ENCODE measurements at places on chromosomes 1 and 21.

DNA sequence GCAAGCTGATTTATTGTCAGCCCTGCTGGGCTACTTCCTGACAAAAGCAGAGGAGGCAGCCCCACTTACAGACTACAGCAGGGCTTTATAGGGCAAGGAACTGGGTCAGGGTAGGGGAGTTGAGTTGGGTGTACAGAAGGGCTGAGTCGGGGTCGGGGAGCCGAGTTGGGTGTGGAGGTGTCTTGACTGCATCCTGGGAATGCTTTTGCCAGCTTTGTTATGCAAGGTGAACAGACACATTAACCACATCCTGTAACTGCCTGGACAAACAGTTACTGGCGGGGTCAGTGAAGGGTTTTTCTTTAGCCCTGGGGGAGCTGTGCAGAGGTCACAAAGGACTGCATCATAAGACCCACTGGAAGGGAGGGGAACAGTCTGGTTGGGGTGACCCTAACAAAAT is 39.1 kb upstream of the GBP5 start:
- DNase-seq = no peak

GRCh38 chr21:37863842-37864241 is 52.4 kb downstream of the KCNJ6 start:
- DNase-seq = no peak

DNA sequence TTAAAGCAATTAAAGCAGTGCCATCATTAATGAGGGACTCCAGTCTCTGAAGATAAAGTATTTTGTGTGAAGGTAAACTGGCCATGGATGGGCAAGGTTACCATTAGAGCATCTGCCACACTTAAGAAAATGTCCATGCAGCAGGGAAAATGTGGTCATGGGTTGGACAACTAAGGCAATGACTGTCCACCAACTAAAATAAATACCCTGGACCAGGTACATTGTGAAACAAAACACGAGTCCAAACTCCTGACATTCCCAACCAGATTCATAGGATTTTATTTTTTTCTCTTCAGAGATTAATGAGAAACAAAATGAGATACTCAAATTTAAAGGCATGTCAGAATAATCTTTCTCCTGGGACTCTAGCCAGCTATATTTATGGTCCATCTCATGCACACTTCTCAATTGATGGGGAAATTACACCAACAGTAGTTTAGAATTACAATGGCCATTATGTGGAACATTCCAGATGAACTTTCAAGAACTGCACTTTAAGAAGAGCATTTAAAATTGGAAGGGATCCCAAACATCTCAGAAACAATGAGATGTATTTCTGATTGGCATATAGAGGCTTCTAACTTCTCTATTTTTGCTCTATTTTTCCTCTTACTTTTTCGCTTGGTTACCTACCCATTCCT is 8.1 kb downstream of the GBP7 start:
- no peak for DNase-seq

GRCh38 chr1:165854101-165854845 is 26.9 kb downstream of the UCK2 start:
- DNase-seq = no peak

DNA sequence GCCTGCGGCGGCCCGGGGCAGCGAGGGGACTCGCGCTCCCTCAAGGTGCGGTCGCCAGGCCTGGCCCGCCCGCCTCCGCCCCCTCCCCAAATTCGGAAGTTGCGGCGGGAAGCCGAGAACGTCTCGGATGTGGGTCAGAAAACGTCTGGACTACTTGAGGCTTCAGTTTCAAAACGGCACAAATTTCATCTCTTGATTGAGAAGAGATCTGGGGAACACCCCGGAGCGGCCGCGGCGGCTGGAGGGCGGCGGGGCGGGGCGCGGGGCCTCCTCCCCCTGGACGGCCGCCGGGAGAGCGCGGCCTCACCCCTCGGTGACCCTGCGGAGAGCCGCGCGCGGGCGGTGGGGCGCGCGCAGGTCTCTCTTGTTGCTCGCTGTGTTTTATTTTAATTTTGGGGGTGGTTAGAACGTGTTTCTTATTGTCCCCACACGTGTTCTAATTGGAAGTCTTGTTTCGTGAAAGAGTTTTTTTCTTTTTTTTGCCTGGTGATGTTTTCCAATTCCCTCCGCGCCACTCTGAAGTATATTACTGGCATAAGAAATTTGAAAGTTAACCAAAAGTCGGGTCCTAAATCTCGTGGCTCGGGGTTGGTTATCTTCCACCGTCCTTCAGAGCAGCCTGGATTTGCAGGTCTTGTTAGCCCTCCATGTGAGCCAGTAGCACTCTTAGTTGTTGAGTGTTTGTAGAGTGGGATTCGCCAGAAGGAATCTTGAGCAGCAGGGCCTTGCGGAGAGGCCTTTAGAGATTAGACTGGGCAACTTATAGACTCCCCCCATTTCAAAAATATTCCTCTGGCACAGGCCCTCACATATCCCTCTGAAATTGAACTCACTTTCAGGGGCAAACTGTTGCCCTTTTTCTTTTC is 749 bp downstream of the PCBP3 start:
- peak; percentile 32 for DNase-seq

DNA sequence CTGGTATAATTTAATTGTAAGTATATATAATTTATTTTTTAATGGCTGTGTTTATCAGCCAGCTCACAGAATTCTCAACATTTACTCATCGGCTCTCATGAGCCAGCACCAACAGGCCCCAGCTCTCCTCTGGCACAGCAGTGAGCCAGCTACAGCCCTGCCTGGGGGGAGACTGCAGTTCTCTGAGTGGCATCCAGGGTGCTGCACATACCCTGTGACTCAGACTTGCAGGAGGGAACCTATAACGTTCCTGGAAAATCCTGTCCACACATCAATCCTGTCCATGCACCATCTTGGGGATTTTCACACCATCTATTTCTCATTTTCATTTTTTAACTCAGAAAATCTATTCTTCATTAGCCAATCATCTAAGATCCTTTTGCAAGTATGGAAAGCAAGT is 36.5 kb downstream of the FHAD1 start:
- DNase-seq = no peak

DNA sequence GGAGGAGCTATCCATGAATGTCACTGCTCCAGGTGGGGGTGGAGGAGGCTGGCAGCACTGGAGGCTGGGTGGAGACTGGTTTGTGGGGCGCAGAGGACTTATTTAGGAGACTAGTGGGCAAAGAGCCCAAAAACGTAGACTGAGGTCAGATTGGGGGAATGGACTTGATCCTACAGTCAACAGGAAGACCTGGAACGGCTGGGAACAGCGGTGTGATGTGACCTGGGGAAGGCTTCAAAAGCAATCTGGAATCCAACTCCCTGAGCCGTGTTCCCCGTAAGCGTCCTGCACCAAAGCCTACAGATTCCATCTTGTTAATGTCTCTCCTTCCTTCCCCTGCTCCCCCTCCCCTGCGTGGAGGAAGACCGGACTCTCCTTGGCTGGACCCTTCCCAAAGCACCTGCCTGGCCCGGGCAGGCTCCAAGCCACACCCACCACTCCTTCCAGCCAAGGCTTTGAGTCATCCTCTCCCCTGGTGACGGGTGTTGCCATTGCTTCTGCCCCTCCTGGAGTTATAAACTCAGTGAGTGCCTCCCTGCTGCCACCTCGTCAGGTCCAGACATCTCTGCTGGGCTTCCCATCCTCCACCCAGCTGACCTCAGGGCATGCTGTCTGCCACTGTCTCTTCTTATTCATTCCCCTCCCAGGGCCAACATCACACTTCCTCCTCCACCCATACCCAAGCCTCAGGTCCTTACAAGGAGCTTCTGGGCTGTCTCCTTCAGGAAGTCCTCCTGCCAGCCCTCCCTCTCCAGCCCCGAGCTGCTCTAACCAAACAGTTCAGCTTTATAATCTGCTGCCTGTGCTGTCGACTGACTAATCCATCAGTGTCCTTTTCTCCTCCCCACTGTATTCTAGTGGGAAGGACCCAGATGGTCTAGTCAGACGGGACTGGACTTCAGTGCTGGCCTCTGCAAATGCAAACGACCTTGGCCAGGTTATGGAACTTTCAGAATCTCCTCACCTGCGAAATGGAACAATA is 1.6 kb upstream of the CLSTN1 start:
- peak; percentile 28 for DNase-seq

GRCh38 chr21:40284409-40284808 is 417.2 kb downstream of the PCP4 start:
- DNase-seq = no peak

GRCh38 chr1:68128157-68128556 is 77.7 kb upstream of the DIRAS3 start:
- no peak for DNase-seq

DNA sequence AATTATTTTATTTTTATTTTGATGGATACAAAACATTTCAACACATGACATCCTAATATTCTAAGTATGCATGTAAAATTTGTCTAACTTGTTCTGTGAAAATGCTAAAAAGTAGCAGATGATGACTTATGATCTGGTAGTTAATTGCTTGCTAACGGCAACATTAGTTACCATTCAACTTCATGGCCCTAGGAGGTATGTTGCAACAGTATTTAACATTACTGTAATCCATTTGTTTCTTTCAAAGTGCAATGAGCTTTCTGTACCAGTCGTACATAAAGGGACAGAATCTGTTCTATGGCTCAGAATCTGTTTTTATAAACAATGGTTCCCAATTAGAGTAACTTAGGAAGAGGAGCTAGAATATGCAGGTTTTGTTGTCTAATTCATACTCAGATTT is 91.5 kb upstream of the ZNHIT6 start:
- no peak for DNase-seq

DNA sequence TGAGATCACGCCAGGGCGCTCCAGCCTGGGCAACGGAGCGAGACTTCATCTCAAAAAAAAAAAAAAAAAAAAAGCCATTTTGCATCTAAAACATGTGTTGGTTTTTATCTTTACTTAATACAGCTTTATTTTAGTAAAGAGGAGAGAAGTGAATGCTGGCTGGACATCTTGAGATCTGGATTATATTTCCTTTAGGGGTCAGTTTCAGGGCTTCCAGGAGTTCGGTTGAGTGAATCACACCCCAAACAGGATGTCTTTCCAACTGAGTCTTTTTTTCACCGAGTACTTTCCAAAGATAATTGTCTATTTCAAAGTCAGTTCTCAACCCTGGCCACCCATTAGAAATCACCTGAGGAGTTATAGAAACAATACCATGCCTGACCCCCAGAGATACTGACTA is 16.6 kb upstream of the IPP start:
- DNase-seq = no peak

- DNase-seq = no peak
These were observed 3.2 kb downstream of the ANGPTL1 start for GRCh38 chr1:178867670-178868069.

DNA sequence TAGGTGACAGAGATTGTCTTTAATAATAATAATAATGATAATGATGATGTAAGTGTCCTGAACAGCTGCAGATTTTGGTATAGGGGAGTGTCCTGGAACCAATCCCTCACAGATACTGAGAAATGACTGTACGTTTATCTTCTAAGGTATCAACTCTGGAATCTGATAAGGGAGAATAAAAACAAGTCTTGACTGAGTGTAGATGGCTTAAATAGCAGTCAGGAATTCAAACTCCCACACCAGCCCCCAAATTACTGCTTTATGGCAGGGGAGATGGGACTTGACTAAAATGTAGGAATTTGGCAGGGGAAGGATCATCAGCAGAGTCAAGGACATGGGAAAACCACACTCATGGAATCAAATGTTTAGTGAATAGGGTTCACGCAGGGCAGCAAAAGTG is 6.1 kb upstream of the VHLL start:
- DNase-seq = no peak

DNA sequence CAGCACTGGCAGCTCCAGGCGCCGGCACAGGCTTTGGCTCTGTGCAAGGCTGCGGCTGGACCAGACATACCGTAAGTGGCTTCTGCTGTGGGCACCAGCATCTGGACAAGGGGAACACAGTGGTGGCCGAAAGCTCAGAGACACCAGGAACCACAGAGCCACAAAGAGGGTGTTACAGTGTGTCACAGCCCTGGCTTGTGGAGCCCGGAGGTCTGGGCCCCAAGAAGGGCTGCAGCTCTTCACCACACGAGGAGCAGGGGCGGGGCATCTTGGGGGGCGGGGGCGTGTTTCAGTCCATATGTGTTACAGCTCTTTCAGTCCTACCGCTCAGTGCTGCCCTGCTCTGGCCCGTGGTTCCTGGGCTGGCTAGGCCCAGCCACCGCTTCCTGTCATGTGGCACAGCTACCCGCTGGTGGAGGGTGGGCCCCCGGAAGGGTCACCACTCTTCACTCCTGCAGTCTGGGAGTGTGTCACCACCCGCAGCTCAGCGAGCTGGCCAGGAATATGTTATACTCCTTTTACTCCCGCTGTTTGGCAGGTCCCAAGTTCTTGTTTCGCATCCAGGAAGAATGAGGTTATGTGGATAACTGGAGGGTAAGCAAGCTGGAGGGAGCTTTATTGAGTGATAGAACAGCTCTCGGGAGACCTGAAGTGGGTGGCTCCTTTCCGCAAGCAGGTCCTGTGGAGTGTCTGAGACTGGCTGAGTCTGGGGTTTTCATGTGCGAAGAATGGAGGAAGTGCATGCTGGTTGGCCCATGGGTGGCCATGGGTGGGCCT is 3.3 kb upstream of the LSM10 start:
- DNase-seq = no peak

DNA sequence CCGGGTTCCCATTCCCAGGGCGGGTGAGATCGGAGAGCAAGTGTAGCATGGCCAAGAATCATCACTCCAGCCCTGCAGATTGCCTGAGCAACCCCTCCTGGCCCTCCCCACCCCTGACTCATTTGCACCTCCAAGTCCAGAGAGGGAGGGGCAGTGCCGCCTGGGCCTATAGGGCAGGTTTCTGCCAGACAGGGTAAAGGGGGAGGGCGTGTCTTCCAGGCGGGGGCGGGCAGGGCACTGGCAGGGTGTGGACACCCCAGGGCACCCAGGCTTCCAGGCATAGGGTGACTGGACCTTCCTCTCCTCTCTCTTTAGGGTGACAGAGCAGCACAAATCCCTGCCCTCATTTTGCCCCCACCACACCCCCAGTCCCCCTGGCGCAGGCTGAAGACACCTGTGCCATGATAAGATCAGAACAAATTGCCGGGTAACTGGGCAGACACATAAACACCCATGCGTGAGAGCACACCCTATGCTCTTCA is 3.2 kb upstream of the CRYBG2 start:
- DNase-seq = no peak

- DNase-seq = no peak
These were observed 57.9 kb downstream of the H3-3A start for GRCh38 chr1:226120398-226120797.

- no peak for DNase-seq
These were observed 349.4 kb upstream of the RUNX1 start for GRCh38 chr21:35398346-35398982.

Data from activated T-helper 2 cell treated with anti-CD3 and anti-CD28 coated beads, Interferon-gamma antibody, Interleukin-2, Interleukin-4, amounts not matched to agents 10 μg/mL and 5 μg/mL and 100 μg/mL, durations not matched to agents 14 hours and 24 hours and 36 hours (primary cell).